ENCODE measurements at places on chromosomes 12 and 14.

DNA sequence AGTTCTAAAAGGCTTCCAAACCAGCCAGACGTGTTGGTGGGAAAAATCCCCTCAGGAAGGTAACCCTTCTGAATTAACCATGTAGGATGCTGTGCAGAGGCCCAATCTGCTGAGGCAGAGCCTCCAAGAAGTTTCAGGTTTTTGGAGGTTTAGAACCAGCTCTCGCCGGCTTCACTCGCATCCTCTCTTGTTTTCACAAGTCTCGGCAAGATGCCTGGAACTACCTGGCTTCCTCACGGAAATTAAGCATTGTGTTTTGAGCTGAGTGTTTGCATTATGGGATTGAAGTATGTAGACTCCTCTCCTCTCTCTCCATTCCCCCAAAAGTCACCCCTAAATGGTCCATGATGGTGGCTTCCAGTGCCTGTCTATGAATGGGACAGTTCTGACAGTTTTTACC lies 20.6 kb downstream of the LTBP2 start:
- no peak for DNase-seq
- no peaks in the 10 kb centered on the region for H3K27me3 ChIP-seq
- H3K36me3 ChIP-seq, result no peaks in the 10 kb centered on the region
- no peak overlapping the region for H3K27ac ChIP-seq

- H3K4me1 ChIP-seq, result no peaks in the 10 kb centered on the region
- H3K27me3 ChIP-seq, result no peaks in the 10 kb centered on the region
- H3K27ac ChIP-seq, result no peak overlapping the region
- H3K36me3 ChIP-seq, result no peaks in the 10 kb centered on the region
- H3K4me3 ChIP-seq, result no peak overlapping the region
- no peak for DNase-seq
Measured at GRCh38 chr14:72680853-72681640, 212.9 kb downstream of the DPF3 start.

DNA sequence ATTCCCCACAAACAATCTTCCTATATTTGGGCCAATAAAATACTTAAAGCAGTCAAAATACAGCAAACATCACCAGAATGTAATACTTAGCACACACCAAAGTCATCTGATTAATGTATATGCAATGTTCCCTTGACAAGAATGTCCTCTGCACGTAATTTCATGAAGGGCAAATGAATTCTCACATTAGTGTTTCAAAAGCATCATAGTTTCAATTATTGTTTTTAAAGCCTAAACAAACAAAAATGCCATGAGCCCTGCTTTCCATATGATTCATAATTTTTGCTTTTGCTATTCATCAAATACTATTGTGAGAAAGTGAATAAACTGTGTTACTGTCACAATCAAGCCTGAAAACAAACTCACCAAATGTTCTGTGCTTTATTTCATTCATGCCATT lies 156.0 kb downstream of the EPS8 start:
- H3K4me1 ChIP-seq, result no peaks in the 10 kb centered on the region
- no peak overlapping the region for H3K4me3 ChIP-seq

GRCh38 chr14:71726580-71727021 lies 205.6 kb upstream of the RGS6 start:
- H3K4me3 ChIP-seq, result no peak overlapping the region
- H3K4me1 ChIP-seq, result no peaks in the 10 kb centered on the region
- no peak overlapping the region for H3K27ac ChIP-seq
- H3K27me3 ChIP-seq, result no peaks in the 10 kb centered on the region

DNA sequence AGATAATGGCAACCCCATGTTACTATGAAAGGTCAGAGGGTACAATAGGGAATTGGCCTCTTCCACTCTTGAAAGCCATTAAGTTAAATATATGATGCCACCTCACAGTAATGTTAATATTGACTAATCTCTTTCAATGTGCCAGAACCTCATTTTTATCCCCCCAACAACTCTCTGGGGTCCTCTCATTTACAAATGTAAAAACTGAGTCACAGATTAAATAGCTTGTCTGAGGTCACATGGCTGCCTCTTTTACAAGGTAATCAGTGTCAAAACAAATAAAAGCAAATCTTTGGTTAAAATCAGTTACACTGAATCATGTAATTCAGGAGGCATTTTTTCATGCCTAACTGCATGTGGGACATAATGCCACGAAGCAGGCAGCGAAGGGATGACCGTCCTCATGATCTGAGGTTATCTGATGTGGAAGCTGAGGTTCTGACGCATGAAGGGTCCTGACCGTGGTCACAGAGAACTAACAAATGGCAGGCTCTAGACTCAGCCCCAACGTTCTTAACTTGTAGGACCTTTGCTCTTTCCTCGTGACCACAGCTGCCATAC lies 78.5 kb downstream of the PTPN21 start:
- no peak overlapping the region for H3K27ac ChIP-seq
- no peak for DNase-seq
- H3K4me1 ChIP-seq, result no peaks in the 10 kb centered on the region
- H3K36me3 ChIP-seq, result no peaks in the 10 kb centered on the region
- no peaks in the 10 kb centered on the region for H3K27me3 ChIP-seq

- H3K4me1 ChIP-seq, result peaks cover 4% of the 10 kb centered on the region
- H3K27me3 ChIP-seq, result no peaks in the 10 kb centered on the region
- peaks cover 18% of the 10 kb centered on the region for H3K36me3 ChIP-seq
- DNase-seq, result no peak
Measured at GRCh38 chr14:91793704-91794103, 61.8 kb upstream of the CATSPERB start.

DNA sequence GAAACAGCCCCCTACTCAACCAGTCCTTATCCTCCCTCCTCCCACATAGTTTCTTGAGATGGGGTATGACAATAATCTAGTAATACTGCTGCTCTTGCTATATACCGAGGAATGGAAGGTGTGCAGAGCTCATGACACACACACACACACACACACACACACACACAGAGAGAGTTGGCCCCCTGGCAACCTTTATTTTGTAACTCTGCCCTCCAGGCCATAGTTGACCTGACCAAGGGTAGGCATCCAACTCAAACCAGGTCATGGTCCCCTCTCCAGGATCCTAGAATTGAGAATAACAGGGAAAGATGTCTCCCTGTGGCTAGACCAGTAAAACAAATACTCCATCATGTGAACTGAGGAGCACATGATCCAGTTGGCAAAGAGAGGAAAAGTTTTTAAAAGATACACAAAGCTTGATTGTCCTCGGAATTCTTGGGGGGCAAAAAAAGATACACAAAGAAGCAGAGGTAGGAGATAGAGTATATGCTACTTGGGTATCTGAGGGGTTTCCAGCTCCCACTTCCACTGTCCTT lies 11.3 kb downstream of the ERO1A start:
- DNase-seq, result no peak
- H3K4me1 ChIP-seq, result peaks cover 12% of the 10 kb centered on the region
- no peak overlapping the region for H3K4me3 ChIP-seq
- no peak overlapping the region for H3K27ac ChIP-seq
- no peaks in the 10 kb centered on the region for H3K27me3 ChIP-seq

DNA sequence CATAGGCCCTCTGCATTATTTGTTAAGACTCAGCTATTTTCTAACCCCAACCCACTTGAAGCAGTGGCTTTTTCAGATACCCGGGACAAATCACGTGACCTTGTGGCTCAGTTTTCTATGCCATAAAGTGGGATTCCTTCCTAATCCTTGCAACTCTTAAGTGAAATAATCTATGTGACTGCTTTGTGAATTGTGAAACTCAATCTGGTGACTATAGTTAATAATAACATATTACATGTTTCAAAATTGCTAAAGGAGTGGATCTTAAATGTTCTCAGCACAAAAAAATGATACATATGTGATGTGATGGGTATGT lies 17.3 kb downstream of the EML1 start:
- H3K27me3 ChIP-seq, result peaks cover 2% of the 10 kb centered on the region
- no peak overlapping the region for H3K27ac ChIP-seq
- no peak overlapping the region for H3K4me3 ChIP-seq

DNA sequence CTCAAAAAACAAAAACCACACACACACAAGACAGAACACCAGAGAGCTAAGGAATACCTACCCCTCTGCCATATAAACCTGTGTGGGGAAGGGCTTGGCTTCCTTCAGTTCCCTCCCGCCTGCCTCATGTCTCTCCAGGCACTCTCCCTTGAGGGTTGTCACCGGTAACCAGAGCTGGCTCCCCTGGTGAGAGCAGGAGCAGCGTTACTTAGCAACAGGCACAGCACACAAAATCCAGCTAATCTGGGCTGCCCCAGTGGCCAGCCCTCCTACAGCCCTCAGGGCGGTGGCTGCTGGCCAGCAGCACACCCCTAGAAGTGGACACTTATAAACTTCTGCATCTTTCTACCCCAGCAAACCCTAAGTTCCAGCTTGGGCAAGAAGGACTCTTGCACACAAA lies 21.6 kb upstream of the NR4A1 start:
- no peaks in the 10 kb centered on the region for H3K36me3 ChIP-seq
- DNase-seq, result no peak
- peaks cover 30% of the 10 kb centered on the region for H3K4me1 ChIP-seq
- no peak overlapping the region for H3K27ac ChIP-seq

DNA sequence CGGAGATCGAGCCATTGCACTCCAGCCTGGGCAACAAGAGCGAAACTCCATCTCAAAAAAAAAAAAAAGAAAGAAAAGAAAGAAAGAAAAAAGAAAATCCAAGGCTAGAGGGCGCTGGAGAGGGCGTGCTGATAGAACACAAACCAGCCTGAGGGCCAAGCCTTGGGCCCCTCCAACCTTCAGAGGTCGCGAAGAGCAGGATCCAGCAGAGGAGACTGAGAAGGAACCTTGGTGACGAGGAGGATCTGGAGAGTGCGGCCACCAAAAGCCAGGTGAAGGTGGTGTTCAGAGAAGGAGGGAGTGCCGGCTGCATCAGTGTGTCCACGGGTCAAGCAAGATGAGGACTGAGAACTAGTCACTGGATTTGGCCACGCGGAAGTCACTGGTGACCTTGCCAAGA lies 4.1 kb upstream of the DYNC1H1 start:
- no peak overlapping the region for H3K27ac ChIP-seq
- no peak overlapping the region for H3K4me3 ChIP-seq
- no peaks in the 10 kb centered on the region for H3K36me3 ChIP-seq
- H3K27me3 ChIP-seq, result no peaks in the 10 kb centered on the region
- DNase-seq, result no peak

- H3K27me3 ChIP-seq, result no peaks in the 10 kb centered on the region
- no peaks in the 10 kb centered on the region for H3K4me1 ChIP-seq
- H3K4me3 ChIP-seq, result no peak overlapping the region
- H3K36me3 ChIP-seq, result no peaks in the 10 kb centered on the region
- H3K27ac ChIP-seq, result no peak overlapping the region
Measured at GRCh38 chr12:97306147-97306546, 156.5 kb upstream of the RMST start.

- peak; percentile 35 for DNase-seq
- H3K4me1 ChIP-seq, result no peaks in the 10 kb centered on the region
- H3K27me3 ChIP-seq, result no peaks in the 10 kb centered on the region
- H3K4me3 ChIP-seq, result peak overlapping the region; percentile 50
Measured at GRCh38 chr14:21852061-21852664, 178.5 kb upstream of the OR4E1 start.

GRCh38 chr14:23286902-23287479 lies 1.1 kb upstream of the HOMEZ start:
- H3K27me3 ChIP-seq, result no peaks in the 10 kb centered on the region
- H3K4me1 ChIP-seq, result peaks cover 13% of the 10 kb centered on the region
- H3K27ac ChIP-seq, result peak overlapping the region; percentile 82

DNA sequence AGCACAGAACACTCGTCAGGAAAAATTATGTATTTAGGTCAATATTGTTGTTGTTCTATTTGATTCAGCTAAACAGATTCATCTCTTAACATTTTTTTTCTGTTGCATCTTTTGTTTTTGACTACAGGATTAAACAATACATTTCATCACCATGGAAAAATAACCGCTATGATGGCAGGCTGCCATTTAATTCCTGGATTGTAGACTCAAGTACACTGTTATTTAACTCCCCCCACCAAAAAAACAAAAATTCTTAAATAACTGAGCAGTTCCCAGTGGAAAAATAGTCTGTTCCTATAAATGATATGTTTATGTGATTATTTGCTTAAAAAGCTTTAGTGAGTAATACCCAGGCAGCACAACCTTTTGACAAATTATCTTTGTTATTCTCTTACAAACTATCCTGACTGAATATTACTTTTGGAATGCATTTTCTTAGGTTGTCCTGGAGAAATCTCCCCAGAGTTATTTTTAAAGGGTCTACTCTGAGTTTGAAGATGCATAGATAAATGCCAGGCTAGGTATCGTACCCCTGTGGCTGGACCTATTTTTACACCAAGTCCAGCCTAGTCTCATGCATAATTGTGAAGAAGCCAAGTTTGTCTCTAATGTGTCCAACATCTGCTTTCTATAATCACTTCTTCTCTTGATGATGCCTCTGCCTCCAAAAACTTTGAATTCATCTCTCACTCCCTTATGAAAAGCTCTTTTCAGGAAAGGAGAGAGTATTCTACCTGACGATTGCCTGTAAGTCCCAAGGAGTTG lies 3.7 kb downstream of the KERA start:
- no peak overlapping the region for H3K27ac ChIP-seq
- no peaks in the 10 kb centered on the region for H3K36me3 ChIP-seq
- no peak overlapping the region for H3K4me3 ChIP-seq
- no peaks in the 10 kb centered on the region for H3K27me3 ChIP-seq
- DNase-seq, result no peak
- H3K4me1 ChIP-seq, result no peaks in the 10 kb centered on the region

GRCh38 chr12:45339035-45339434 lies 123.1 kb downstream of the ANO6 start:
- no peak overlapping the region for H3K27ac ChIP-seq
- no peak for DNase-seq
- H3K4me1 ChIP-seq, result no peaks in the 10 kb centered on the region
- no peaks in the 10 kb centered on the region for H3K36me3 ChIP-seq

DNA sequence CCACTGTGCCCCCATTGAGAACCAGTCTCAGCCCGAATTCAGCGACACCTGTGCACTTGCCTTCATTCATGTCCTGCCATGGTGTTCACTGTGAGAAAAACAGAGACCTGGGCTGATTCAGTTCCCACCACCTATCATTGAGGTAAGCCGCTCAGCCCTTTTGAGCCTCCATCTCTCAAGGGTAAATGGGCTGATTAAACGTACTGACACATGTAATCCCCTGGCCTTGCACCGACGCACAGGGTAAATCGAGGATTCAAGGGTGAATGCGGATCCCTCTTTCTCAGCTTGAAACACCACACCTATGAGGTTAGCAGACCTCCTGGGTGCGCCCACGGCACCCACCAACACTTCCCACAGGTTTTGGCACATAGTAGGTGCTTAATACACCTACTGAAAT lies 69.7 kb downstream of the C14orf132 start:
- H3K27ac ChIP-seq, result no peak overlapping the region
- DNase-seq, result no peak
- no peaks in the 10 kb centered on the region for H3K36me3 ChIP-seq
- no peaks in the 10 kb centered on the region for H3K27me3 ChIP-seq
